ENCODE measurements at places on chromosomes 7 and 10.

DNA sequence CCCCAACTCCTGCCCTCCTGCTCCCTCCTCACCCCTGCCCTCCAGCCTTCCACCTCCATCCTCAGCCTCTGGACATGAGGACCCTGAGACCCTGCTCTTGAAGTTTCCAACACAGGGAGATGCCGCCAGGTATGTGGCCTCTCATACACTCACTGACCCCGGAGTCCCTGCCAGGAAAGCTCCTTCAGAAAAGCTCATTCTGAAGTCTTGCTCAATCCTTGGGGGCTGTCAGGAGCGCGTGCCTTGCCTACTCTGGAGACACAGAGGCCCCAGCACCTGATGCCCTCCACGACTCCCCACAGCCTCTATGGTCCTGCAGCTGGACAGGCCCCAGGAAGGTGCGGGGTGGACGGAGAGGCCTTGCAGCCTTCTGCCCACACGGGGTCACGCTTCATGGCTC is 11.0 kb downstream of the NUDT1 start:
- DNase-seq = no peak

GRCh38 chr10:94425942-94426341 is 23.6 kb downstream of the TBC1D12 start:
- no peak for DNase-seq

DNA sequence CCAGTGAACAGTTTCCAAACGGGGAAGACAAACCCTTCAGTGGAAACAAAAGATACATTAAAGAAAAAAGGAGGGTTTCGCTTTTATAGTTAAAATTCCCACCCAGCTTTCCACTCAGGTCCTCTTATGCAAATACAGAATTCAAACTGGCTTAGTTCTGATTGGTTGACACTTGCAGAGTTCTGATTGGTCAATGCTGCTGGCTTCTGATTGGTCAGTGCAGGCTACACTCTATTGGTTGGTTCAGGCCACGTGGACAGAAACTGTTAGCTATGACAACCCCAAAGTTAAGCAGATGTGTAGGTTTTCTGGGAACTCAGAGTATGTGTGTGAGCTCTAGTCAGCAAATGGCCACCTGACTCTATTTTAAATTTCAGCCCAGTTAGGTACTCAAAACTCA is 80.0 kb downstream of the FBXL13 start:
- no peak for DNase-seq

- peak; percentile 54 for DNase-seq
Measured at GRCh38 chr7:112202816-112203215, 3.4 kb downstream of the DOCK4 start.

GRCh38 chr7:78377532-78377931 is 579.0 kb downstream of the PHTF2 start:
- no peak for DNase-seq

DNA sequence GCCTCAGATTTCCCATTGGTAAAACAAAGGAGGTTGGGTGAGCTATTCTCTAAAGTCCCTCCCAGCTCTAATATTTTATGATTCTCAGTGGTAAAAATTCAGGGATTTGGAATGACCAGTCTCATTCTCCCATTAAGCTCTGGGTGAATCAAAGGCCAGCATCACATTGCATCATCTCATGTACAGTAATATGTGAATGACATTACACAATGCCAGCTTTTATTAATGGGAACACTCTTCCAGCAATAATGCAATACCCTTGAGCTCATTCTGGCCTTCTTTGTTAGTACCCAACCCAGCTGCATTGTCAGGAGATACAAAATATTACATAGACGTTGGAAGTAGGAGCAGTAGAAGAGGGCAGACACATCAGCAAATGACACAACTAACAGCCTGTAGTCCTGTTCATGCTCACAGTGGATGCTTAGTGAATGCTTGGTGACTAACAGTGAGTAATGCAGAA is 100.0 kb upstream of the EGR2 start:
- DNase-seq = no peak

GRCh38 chr10:22322641-22323160 is 1.8 kb downstream of the BMI1 start:
- no peak for DNase-seq

GRCh38 chr7:155685070-155685790 is 40.8 kb downstream of the RBM33 start:
- no peak for DNase-seq

GRCh38 chr10:33204031-33204430 is 130.4 kb downstream of the NRP1 start:
- DNase-seq = no peak

DNA sequence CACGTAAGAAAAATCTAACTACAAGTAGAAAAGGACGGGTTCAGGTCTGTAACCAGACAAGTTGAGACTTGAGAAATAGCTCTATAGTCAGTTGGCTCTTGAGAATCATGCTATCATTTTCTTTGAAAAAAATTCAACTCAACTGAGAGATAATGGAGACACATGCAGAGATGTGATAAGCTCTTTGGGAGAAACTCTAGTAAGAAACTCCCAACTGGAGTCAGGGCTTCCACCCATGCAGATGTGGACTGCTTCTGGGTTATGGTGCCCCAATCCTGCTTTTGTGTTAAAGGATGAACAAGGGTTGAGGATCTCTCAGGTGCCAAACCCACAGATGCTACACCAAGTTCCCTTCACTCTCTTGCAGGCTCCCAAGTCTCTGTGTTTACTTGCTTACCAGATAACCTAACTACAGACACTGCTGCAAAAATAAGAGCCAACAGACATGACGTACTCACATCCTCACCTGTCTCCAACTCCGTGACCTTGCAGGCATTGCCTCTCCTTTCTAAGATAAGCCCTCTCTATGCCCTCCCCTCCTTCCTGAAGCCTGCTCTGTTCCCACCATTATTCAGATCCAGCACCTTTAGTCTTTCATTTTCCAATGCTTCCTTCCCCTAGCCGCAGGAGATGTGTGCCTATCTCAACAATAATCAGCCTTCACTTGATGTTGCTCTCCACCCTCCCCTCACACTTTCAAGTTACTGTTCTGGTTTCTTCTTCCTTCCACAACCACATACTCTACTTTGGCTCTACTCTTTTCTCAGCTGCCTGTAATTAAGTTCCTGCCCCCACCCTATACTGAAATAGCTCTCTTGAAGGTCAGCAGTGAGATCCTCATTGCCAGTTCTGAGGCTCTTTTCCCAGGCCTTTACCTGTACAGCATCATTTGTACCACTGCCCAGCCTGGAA is 130.0 kb downstream of the ICA1 start:
- no peak for DNase-seq

DNA sequence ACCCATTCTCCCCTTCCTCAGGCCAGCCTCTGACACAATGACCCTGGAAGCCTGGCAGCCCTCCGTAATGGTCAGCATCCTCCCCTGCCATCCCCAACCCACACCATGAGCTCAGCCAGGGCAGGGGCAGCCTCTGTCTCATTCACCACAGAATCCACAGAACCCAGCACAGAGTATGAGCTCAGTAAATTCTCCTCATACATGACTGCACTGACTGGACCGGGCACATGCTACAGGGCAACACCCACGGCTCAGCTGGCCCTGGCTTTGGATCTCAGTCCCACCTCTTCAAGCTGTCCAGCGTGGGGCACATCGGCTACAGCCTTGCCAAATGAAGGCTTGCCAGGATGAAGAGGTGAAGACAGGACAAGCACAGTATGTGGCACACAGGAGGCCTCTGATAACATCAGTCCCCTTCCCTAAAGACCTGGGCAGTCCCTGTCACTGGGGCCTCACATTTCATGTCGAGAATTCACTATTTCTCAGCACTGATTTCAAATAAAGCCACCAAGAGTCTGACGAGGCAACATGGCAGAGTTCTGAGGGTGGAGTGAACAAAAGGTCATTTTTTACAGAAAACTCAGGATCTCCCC is 7.9 kb downstream of the GPRIN2 start:
- peak; percentile 7 for DNase-seq

DNA sequence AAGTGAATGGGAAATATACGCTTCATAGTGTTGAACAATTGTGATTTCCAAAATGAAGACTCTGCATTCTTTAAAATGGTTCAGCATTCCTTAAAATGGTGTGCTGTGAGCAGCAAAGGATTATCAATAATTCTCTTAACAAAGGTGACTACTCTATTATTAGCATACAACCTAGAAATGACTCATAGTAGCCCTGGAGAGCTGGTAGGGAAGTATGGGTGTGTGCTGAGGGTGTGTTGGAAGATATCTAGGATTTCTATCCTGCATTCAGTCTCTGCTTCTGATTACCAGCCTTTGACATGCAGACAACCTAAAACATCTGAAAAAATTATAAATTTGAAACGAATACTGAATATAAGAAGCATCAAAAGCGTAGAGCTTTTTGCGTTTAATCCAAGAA is 72.5 kb downstream of the SEMA3D start:
- DNase-seq = no peak

GRCh38 chr10:52318136-52318701 is 4.1 kb downstream of the DKK1 start:
- DNase-seq = no peak

DNA sequence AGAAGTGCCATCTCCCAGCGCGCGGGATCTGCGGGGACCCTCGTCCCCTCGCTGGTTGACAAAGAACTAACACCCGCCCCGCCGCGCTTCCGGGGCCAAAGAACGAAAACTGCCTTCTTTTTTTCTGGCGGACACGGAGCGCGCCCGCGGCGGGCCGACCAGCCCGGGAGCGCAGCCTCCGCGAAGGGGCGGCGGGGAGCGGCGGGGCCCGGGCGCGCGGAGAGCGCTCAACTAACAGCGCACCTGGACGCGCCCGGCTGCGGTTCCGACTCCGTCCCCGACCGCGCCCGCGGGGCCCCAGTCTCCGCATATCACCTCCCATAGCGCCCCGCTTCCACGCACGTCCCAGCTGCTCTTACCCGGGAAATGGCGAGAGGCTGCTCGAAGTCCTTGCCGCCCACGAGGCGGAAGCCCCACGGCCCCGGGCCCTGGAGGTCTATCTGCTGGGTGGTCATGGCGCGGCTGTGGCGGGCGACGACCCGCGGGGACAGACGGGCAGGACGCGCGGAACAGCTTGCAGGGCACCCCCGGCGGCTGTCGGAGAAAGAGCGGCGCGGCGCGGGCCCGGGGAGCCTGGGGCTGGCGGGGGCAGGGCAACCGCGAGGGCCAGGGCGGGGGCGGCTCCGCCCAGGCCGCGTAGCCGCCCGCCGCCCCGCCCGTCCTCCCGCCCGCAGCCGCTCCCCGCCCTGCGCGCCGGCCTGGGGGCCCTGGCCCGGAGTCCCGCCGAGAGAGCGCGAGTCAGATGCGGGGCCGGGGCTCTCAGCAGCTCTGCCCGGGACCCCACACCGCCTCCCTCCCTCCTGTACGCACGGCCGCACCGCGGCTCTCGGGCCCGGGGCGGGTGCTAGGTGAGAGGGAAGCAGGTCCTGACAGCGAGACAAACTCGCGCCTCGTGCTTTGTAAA is at the start of gene PDLIM1:
Gene PDLIM1 (minus strand): TSS at position 543 of the 904 bp plus-strand sequence. CDS start 88 bp downstream, at position 455.
- peak; percentile 22 for DNase-seq

- DNase-seq = no peak
Measured at GRCh38 chr7:64934478-64934877, 31.4 kb downstream of the ZNF273 start.

DNA sequence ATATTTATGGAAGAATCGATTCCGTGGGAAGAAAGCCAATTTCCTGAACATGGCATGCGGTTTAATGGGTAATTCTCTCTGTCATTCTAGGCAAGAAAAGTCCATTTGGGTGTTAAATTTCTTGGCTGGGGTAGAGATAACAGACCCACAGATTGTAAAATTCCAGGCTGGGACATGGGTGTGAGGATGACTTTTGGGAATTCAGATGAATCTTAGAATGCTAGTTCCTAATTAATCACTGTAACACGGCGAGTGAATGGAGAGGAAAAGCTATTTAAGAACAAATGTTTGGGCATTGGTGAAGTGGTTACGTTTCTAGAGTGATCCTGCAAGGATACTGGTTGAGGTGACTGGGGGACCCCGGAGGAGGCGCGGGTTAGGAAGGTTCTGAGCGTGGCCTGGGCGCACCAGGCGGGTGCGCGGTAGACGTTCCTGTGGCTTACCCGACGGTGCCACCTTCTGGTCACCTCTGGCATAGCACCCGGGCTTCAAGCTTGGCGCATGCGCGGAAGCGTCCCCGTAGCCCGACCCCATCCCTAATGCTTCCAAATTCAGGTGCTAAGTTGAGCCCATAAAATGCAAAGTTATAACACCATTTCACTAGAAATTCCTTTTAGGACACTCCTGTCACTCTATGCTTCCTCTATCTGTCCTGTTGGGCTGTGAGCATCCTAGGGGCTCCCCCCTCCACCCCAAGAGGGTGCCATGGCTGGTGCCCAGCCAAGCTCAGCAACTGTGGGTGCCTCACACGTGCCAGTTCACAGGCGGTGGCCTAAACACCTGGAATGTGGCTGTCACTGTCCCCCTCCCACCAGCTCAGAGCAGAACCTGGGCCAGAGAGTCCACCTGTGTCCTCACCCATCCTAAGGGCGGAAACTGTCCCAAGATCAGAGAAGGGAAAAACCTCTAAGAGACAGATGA is 104.4 kb downstream of the PTPRE start:
- DNase-seq = peak; percentile 78

- DNase-seq = no peak
Measured at GRCh38 chr7:114703677-114704076, 218.2 kb upstream of the MDFIC start.

- no peak for DNase-seq
Measured at GRCh38 chr10:115402699-115403098, 309.5 kb downstream of the ATRNL1 start.

- DNase-seq = no peak
Measured at GRCh38 chr10:34905200-34905927, 90.3 kb upstream of the PARD3 start.

- DNase-seq = no peak
Measured at GRCh38 chr10:108787932-108788331, 1135.4 kb downstream of the XPNPEP1 start.

DNA sequence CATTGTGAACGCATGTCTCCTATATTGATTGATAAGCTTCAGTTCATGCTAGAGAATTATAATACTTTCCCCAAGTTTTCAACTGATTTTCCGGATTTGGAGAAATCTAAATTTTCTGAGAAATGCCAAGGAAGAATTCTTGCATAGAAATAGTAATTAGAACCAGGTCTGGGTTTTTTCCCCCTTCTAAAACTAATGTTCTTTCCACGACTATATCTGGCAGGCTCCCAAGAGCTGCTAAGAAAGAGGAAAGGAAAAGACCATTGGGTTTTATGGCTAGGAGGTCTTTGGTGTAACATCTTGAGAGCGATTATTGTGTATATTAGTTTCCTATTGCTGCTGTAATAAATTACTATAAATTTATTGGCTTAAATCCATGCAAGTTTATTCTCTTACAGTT is 71.8 kb upstream of the CACNB2 start:
- DNase-seq = no peak

DNA sequence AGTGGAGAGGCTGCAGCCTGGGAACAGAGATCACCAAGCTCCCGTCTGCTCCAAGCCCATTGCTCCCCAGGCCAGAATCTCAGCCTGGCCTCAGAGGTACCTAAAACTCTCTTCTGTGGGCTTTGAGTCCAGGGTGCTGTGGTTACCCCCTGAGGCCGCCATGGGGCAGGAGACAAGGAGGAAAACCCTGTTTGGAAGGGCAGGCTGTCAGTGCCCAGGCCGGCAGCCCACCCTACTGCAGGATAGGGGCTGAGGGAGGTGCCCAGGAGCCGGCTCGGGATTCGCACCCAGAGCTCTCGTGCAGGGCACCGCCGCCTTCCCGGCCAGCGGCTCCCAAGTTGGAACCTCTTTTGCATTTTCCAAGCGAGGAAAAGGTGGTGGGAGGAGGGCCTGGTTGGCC is 24.5 kb downstream of the UNCX start:
- DNase-seq = no peak

GRCh38 chr7:98021588-98022351 is 31.8 kb upstream of the OCM2 start:
- DNase-seq = peak; percentile 81

GRCh38 chr10:66782776-66783175 is 143.1 kb upstream of the LRRTM3 start:
- DNase-seq = no peak

Data from BE2C (cell line).